NCI-H2081 treated with DMSO at 0.1 percent for 48 hours (cell line): ENCODE measurements at places on chromosomes 11 and 22.

GRCh38 chr11:35487532-35488078 lies 37.8 kb downstream of the PAMR1 start:
- DNase-seq = no peak

DNA sequence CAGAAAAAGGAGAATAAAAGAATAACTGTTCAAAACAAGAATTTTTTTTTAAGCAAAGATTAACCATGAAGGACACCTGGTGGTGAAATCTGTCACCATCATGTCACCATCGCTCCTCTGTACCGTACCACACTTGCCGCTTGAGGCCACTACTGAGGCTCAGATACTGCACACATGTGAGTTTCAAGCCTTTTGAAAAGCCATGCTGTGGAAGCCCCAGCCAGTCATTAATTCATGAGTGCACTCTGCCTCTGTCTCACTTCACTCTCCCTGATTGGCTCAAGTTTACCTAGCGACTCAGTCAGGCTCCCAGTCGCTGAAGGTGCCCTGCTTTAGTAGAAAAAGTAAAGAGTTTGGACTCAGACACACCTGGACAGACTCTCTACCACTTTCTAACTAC lies 6.6 kb upstream of the MS4A12 start:
- DNase-seq = no peak

DNA sequence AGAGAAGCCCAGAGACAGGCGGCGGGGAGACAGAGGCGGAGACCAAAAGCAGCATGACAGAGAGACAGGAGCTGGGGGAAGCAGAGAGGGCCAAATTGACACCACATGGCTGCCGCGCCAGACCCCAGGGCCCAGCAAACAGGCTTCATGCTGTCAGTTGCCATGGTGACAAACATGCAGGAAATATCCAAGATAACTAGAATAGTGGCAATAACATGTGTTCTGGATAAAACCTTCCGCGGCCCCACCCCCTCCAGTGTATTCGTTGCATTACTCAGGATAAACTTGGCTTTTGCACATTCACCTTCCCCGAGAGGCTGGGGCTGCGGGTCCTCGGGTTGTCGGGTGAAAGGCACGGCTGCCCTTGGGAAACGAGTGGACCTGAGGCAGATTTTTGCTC lies 49.9 kb upstream of the CDON start:
- no peak for DNase-seq

- DNase-seq = no peak
Measured at GRCh38 chr11:74783241-74783871, 34.7 kb downstream of the RNF169 start.

- no peak for DNase-seq
Measured at GRCh38 chr11:131871006-131871405, 500.6 kb downstream of the NTM start.

- DNase-seq = no peak
Measured at GRCh38 chr11:85749287-85749834, 61.6 kb downstream of the SYTL2 start.

DNA sequence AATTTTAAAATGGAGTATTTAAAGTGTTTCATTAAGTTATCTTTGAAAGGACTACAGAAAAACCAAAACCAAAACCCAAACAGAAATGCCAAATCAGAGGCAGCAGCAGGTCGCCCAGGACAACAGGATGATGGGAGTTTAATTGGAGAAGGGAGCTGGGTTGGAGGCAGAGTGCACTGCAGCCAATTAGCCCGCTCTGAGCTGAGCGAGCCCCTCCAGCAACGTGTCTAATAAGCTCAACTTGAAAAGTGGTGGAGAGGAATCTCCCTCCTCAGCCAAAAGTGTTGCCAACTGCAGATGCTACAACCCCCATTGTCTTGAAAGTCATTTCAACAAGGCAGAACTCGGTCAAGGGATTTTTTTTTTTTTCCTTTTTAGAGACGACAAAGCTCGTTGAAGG lies 323.9 kb downstream of the CADM1 start:
- DNase-seq = no peak

GRCh38 chr11:36775130-36775529 lies 177.1 kb upstream of the RAG2 start:
- no peak for DNase-seq

GRCh38 chr11:118908264-118908663 lies 17.5 kb downstream of the BCL9L start:
- DNase-seq = no peak

- no peak for DNase-seq
Measured at GRCh38 chr22:23175817-23176644, 4.3 kb upstream of the BCR start.

DNA sequence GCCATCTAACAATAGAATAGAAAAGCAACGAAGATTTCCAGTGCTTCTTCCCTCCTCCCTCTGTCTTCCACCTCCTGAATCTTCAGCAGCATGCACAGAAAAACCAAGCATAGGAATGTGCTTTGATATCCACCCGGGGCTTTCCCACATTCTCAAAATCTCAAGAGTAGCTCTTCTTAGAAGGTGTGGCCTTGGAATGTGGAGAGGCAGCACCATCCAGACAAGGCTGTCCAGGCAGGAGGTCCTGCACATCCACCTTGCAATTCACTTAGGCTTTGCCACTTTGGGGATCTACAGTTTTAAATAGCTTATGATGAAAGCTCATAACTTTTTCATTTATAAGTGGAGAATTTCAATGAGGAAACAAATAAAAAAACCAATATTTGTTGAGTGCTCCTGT lies 72.9 kb downstream of the KIRREL3 start:
- no peak for DNase-seq

DNA sequence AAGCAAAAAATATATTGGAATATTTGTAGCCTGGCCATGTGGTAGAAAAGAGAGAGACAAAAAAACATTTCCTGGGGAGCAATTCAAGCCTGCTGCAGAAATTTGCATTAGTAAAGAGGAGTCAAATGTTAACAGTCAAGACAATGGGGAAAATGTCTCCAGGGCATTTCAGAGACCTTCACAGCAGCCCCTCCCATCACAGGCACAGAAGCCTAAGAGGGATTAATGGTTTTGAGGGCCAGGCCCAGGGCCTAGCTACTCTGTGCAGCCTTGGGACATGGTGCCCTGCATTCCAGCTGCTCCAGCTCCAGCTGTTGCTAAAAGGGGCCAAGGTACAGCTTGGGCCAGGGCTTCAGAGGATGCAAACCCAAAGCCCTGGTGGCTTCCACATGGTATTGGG lies 46.8 kb downstream of the PGR start:
- DNase-seq = no peak

DNA sequence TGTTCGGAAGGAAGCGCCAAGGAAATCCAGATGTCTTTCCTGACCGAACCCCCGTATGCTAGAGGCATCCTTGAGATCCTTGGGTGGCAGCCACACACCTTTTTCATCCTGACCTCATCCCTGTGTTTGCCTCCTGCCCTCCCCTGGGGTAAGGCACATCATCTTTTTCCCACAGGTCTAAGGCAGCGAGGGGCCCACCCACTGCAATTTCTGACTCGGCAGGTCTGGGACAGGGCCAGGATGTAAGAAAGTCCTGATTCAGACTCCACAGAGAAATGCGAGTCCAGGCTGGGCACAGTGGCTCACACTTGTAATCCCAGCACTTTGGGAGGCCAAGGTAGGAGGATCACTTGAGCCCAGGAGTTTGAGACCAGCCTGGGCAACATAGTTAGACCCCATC lies 10.5 kb downstream of the ZMAT5 start:
- DNase-seq = no peak

GRCh38 chr11:34609850-34610249 lies 11.0 kb upstream of the EHF start:
- no peak for DNase-seq
